Kidney glomerular epithelial cell (primary cell): ENCODE measurements at places on chromosomes 5 and 9.
A peak's percentile ranks its signal among the peaks of the same experiment; 100 is the strongest.

DNA sequence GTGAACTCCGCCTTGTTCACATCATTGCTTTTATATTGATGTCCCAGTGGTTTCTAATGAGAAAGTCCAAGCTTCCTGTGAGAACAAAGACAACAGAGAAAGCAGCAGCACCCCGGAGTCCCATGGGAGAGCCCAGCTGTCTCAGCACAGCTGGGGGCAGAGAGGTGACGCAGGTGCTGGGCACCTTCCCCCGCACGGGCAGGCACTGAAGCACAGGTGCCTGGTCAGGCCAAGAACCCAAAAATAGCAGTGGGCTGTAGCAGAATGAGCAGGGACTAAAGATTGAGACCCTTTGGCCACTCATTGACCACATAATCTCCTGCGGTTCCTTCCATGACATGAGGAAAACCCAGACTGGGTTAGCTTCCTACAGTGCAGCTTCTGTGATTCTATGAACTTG is 18.8 kb downstream of the SRD5A1 start:
- DNase-seq = no peak

GRCh38 chr9:126605792-126606482 is 7.8 kb upstream of the LMX1B start:
- no peak for DNase-seq

DNA sequence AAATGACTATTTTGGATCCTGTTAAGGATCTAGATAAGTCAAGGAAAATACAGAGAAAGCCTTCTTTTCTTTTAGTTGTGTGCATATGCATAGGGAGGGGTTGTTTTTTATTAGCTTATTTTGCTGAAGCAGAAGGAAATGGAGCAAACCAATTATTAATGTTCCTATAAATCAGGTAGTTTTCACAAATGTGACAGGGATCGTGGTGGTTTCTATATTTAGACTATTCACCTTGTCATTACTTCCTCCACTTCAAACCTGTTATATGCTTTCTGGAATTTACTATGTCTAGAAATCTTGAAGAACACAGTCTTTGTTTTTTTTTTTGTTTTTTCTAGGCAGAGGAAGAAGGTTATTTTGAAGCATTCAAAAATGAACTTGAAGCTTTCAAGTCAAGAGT is 22.2 kb downstream of the CDC37L1 start:
- DNase-seq = no peak

DNA sequence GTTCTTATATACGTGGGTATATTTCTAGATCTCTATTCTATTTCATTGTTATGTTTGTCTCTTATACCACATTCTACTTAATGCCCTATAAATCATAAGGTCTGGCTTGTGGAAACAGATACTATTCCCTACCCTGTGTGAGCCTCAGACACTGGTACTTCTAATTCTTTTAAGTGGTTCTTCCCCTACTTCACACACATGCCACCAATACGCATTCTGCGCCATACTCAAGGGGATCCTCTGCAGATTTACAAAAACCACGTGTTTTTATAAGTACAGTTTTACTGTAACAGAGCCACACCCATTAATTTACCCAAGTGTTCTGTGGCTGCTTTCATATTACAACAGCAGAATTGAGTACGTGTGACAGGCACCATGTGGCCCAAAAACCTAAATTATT is 195.6 kb downstream of the SAXO1 start:
- DNase-seq = no peak

DNA sequence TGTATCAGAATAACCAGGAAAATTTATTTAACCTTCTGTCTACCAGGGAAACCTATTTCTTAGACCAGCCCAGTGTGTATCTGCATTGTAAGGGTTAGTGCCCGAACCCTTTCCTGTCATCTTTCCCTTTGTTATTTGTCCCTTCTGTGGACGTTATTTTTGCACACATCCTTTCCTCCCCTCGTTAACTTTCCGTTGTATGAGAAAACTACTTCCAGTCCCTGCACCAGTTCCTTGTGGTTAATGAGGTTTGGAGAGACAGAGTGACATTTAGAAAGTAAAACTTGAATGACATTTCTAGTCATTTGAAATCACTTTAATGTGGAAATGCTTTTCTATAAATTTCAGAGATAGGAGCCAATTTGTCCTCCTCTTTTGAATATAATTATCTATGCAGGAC is 4.3 kb upstream of the IFNB1 start:
- DNase-seq = no peak

GRCh38 chr9:133602277-133602676 is 6.9 kb downstream of the FAM163B start:
- no peak for DNase-seq

DNA sequence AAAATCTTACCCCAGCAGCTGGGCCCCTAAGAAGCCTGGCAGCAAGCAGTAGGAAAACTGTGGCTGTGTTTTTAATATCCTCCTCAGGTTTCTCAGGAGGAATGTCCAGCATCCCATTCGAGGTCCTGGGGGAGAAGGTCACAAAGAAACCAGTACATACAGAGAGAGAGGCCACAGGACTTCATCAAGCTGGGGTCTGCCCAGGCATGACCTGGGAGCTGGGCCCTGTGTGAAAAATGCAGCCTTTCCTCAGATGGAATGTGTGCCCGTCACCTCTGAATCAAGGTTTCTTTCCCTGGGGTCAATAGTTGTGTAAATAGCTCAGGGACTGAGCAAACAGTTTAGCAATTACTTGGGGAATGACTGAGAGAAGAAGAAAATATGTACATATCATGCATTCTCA is 33.9 kb upstream of the RAD23B start:
- peak; percentile 11 for DNase-seq
